ENCODE measurements at places on chromosomes 2 and 18. TPM values are rescaled to one million over a fixed set of nuclear protein-coding genes. Genes with fewer than 3 reads are reported as not detected.

GRCh38 chr2:198096002-198096401 lies 291.6 kb downstream of the PLCL1 start:
- DNase-seq, result no peak

GRCh38 chr2:39411181-39411944 lies 25.7 kb downstream of the MAP4K3 start:
- no peak for DNase-seq

GRCh38 chr2:106531676-106532214 lies 44.6 kb downstream of the CD8B2 start:
- no peak for DNase-seq

DNA sequence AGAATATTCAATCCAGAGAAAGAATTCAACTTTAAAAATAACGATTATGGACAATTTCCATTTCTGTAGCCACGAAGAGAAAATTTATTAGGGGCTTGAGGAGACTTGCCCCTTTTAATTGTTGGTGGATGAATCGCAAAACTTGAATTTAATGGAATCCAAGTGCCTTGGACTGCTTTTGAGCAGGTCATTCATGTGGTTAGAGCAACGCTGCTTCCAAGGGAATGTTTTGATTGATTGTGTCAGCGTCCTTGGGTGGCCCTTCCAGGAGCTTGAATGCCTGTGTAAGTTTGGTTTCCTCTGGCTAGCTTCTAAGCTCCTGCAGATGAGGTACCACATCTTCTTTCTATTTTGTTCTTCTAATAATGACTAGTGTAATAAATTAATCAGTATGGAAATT lies 213.4 kb downstream of the LTBP1 start:
- DNase-seq, result no peak

GRCh38 chr2:33158482-33159003 lies 211.8 kb downstream of the LTBP1 start:
- DNase-seq, result no peak

DNA sequence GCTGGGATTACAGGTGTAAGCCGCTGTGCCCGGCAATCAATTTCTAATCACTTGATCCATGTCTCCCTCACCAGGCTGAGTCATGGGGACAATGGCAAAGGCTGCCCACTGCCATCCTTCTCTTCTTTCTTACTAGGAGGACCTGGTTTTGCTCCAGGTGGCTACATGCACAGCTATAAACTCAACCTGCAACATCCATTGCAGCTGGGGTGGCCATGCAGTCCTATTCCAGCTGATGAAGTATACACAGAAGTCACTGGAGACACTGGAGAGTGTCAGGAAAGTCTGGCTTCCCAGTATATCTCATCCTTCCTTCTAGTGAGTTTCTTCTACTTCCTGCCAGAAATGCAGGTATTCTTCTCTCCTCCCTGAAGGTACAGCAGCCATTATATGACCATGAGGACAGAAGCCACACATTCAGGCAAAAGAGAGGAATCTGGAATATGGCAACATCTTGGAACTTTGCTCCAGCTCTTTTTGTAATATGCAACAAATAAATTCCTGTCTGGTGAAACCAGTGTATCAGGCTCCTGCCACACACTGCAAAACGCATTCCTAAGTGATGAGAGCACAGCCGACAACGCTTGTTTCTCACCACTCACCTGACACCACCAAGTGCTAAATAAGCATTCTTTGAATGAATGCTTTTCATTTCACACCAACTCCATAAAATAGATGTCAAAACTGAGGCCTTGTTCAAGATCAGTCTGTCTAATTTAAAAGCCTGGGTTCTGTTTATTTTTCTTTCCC lies 32.3 kb downstream of the SCTR start:
- DNase-seq, result no peak

DNA sequence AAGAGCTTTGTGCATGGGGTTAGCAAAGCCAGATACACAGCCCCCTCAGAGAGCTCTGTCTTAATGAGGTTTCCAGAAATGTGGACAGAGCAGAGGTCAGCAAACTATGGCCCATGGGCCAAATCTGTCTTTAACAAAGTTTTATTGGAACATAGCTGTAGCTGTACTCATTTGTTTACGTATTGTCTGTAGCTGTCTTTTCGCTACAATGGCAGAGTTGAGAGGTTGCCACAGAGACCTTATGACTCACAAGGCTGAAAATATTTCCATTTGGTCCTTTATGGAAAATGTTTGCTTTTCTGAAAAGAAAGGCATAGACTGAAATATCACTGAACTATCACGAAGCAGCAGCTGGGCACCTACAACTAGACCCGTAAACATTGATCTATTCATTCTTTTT lies 841.8 kb downstream of the SLC4A3 start:
- no peak for DNase-seq

DNA sequence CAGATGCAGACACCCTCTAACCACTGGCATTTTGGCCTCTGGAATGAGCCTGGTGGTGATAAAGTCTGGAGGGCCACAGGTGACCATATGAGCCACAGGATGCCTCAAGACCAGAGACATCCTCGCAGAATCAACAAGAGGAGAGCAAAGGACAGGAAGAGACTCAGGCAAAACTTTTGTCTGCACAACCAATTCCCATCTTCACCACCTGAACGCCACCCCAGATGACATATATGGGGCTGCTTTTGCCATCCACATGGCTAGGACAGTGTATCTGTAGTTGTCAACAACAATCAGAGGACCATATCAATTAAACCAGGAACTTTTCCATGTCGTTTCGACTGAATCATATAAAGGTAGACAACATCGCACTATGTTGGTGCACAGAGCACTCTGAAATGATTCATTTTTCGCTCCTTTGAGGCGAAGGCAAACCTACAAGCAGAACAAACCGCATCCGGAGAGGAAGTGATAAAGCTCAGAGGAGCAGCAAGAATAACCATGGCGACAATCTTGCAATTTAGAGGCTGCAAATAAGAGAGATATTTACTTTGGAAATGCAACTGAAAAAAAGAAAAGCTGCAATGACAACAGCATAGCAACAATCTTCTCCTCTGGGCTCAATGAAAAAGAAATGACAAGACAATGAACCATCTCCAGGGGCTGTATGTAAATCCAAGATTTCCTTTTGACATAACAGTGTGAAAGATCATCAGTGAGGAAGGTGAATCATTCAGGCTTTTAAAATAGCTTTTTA lies 204.5 kb downstream of the ARL4C start:
- DNase-seq, result no peak

DNA sequence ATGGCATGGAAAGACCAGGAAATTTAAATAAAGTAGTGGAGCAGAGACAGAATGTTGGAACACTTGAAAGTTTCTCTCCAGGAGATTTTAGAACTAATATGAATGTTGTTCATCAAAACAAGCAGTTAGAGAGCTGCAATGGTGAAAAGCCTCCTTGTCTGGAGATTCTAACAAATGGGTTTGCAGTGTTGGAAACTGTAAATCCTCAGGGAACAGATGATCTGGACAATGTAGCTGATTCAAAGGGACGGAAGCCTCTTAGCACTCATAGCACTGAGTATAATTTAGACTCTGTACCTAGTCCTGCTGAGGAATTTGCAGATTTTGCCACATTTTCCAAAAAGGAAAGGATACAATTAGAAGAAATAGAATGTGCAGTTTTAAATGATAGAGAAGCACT lies 27.7 kb downstream of the AFTPH start:
- DNase-seq, result no peak

GRCh38 chr2:190943706-190944105 lies 63.1 kb downstream of the GLS start:
- no peak for DNase-seq

DNA sequence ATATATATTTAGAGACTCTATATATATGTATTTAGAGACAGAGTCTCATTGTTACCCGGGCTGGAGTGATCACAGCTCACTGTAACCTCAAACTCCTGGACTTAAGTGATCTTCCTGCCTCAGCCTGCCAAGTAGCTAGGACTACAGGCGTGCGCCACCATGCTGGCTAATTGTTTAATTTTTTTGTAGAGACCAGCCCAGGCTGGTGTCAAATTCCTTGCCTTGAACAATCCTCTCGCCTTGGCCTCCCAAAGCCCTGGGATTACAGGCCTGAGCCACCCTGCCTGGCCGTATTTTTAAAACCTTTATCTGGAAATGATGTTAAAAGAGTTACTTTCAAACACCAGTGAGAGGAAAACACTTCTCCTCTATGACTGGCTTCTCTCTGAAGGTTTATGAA lies 30.9 kb upstream of the PGAP1 start:
- DNase-seq, result no peak

DNA sequence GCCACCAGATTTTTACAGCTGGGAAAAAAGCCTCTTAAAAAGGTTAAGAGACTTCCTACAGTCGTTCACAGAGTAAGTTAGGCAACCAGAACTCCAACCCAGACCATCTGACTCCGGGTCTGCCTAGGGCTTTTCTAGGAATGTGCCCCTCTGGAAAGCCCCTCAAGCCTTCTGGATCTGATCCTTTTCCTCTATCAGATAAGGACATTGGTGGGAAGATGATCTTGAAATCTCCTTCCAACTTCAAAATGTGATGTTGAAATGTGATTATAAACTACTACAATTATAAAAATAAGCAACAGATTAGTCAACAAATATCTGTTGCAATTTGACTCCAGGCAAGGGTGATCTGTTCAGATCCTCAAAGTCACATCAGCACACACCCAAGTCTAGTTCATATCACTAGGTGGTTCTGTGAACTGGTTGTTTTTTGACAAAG lies 270.4 kb downstream of the ARHGAP15 start:
- no peak for DNase-seq

GRCh38 chr2:147490401-147491261 lies 354.2 kb upstream of the ACVR2A start:
- no peak for DNase-seq

- peak; percentile 34 for DNase-seq
These were observed 62.6 kb upstream of the HS6ST1 start for GRCh38 chr2:128380961-128381938.

DNA sequence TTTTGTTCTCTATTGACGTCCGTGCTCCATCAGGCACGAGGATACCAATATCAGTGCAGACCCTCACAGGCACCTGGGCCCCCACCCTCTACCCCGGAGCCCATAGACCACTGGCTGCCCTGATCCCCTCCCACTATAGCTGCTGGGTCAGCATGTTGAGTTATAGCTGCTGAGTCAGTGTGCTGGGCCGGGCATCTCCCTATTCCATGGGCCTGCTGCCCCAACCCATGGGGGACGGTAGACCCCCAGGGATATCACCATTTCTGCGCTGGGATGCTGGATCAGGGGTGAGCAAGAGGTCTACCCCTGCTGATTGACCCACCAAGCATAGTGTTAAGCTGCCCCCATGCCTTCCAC lies 100.1 kb upstream of the ST3GAL5 start:
- no peak for DNase-seq

- DNase-seq, result no peak
These were observed 11.9 kb upstream of the CCNT2 start for GRCh38 chr2:134906726-134907125.

GRCh38 chr2:95267458-95268210 lies 6.6 kb upstream of the PROM2 start:
- no peak for DNase-seq

GRCh38 chr18:66707473-66707872 lies 103.6 kb upstream of the CDH19 start:
- DNase-seq, result no peak

DNA sequence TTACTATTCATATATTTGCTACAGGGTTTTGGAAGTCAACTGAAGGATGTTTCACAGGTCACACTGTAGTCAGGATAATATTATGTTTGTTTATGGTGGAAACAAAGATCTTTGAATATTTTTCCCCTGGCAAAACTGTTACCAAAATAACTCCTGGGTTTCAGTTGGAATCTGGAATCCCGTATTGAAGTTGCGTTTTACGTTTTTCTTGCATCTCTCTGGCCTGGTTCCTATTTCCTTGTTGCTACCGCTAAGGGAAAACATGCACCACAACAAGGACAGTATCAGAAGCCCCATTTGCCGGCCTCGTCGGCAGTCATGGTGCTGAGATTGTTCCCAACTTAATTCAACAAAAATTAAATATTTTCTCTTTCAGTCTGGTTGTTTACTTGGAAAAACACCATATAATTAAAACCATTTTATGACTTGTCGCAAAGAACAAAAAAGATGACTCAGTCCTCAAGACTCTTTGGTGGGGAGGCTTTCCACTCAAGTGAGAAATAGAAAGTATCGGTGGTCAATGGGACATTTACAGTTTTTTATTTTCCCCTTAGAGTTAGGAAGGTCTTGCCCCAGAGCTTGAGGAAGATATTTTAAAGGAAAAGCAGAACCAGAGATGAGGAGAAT lies 42.3 kb downstream of the EN1 start:
- DNase-seq, result no peak

DNA sequence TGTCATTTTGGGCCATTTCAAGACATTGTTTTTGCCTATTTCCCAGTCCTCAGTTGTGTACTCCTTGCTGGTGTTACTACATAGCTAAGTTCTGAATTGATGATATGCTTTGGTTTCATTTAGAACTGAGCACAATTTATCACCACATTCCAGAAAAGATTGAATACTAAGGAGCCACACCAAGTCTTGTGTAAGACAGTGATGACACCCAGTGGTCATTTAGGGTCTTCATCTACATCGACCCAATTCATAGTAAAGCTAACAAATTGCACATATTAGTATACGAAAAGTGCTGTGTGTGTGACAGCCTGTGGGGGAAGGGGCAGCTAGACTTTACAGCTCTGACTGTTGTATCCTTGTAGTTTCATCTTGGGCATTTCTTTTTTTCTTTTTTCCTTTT lies 10.9 kb upstream of the DLX2 start:
- no peak for DNase-seq

GRCh38 chr2:199903111-199903510 lies 8.0 kb upstream of the C2orf69 start:
- DNase-seq, result no peak

DNA sequence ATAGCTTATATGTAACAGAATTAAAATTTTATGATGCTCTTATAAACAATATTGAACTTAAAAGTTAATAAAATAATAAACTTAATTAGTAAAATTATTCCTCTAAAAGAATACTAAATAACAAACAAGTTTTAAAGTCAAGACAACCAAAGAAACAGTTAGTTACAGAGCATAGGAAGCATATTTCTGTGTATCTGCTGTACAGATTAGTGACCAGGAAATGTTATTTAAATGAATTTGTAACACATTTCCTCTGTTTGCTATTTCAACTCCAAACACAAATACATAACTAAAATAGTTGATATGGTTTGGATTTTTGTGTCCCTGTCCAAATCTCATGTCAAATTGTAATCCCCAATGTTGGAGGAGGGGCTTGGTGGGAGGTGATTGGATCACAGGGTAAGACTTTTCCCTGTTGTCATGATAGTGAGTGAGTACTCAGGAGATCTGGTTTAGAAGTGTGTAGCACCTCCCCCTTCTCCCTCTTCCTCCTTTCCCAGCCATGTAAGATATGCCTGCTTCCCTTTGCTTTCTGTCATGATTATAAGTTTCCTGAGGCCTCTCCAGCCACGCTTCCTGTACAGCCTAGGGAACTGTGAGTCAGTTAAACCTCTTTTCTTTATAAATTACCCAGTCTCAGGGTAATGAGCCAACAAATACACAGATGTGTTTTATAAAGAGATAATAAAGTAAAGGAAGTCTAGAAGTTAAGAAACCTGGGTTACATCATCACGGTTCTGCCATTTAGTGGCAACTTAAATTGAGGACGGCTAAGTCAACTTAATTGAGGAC lies 51.8 kb downstream of the ROCK2 start:
- DNase-seq, result no peak

GRCh38 chr2:20563833-20564232 lies 87.1 kb downstream of the HS1BP3 start:
- no peak for DNase-seq

GRCh38 chr2:130332271-130333073 lies 10.2 kb upstream of the IMP4 start:
- DNase-seq, result peak; percentile 79

The ABCB11 gene
- 16.1 TPM for polyA plus RNA-seq

The MBD5 gene
- polyA plus RNA-seq, result 29.0 TPM

The ANKRD62 gene
- polyA plus RNA-seq, result 2.8 TPM

The REG3G gene
- polyA plus RNA-seq, result 60.7 TPM

The ABCG5 gene
- polyA plus RNA-seq, result 0.16 TPM

All from testis (tissue), 5 donors.